ENCODE measurements at places on chromosomes 7 and 10.

DNA sequence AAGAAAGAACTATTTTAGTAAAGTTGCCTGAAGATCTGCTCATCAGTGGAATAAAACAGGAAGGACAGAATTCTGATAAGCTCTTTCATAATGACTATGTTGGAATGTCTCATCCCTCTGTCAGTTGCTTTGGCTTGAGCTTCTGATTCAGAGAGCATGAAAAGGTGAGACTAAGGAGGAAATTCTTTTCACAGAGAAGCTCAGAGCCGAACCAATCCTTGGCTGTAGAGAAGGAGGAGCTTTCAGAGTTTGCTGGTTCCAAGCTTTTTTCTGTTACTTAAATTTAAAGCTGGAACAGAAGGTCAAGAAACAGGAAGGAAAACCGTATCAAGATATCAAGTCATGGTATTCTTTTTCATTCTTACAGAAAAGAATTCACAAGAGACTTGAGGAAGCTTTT, 24.0 kb downstream of the GSTO2 start:
- DNase-seq: peak; percentile 66

GRCh38 chr10:14356921-14357320, 26.2 kb upstream of the FRMD4A start:
- DNase-seq: no peak

DNA sequence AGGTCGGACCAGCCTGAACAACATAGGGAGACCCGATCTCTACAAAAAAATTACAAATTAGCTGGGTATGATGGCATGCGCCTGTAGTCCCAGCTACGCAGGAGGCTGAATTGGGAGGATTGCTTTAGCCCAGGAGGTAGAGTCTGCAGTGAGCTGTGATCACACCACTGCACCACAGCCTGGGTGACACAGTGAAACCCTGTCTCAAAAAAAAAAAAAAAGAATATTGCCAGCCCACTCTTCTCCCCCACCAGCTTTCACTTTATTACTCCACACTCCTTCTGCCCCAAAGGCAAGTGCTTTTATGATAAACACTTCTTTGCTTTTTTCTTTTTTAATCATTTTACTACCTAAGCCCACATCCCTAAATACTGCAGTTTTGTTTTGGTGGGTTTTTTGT, 14.8 kb downstream of the RAB19 start:
- DNase-seq: no peak

DNA sequence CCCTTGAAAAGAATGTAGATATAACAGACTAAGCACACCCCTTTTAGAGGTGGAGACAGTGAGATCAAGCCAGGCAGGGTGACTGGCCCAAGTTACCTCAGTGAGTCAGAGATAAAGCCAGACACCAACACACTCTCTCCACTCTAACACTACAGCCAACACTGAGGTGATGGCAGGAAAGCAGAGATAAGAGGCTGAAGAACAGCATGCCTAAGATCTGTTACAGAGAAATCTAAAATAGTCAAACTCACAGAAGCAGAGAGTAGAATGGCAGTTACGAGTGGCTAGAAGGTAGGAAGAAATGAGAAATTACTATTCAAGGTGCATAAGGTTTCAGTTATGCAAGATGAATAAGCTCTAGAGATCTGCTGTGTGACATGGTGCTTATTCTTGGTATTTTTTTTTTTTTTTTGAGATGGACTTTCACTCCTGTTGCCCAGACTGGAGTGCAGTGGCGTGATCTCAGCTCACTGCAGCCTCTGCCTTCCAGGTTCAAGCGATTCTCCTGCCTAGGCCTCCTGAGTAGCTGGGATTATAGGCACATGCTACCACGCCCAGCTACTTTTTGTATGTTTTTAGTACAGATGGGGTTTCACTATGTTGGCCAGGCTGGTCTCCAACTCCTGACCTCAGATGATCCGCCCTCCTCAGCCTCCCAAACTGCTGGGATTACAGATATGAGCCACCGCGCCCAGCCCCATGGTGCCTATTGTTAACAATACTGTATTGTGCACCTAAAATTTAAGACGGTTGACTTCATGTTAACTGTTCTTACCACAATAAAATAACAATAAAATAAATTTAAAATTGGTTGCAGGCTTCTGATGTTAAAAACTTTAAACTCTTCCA, 28.7 kb downstream of the ICA1 start:
- DNase-seq: no peak

GRCh38 chr7:155481764-155482163, 23.8 kb downstream of the EN2 start:
- DNase-seq: no peak

DNA sequence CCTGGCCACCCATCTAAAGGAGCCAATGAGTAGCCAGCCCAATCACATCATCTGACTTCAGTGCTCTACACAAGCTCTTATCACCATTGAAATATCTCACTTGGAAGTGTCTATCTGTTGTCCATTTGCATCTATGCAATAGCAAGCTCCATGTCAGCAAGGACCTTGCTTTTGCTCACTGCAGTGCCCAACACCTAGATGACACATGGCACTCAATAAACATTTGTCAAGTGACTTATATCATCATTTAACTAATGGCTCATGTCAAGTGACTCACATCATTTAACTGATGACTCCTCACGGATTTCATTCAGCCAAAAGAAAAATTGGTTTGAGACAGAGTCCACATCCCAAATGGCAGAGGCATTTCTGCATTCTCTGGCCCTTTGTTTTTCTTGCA, 92.9 kb upstream of the ADAM12 start:
- DNase-seq: no peak
